NCI-H2227 treated with DMSO at 0.1 percent for 48 hours (cell line): ENCODE measurements at places on chromosomes 11 and 22.

- DNase-seq = no peak
Measured at GRCh38 chr22:40541300-40541699, 95.2 kb downstream of the MRTFA start.

- DNase-seq = no peak
Measured at GRCh38 chr11:126354631-126355323, 709 bp upstream of the ST3GAL4 start.

GRCh38 chr11:82747471-82747870 lies 13.8 kb upstream of the FAM181B start:
- no peak for DNase-seq

DNA sequence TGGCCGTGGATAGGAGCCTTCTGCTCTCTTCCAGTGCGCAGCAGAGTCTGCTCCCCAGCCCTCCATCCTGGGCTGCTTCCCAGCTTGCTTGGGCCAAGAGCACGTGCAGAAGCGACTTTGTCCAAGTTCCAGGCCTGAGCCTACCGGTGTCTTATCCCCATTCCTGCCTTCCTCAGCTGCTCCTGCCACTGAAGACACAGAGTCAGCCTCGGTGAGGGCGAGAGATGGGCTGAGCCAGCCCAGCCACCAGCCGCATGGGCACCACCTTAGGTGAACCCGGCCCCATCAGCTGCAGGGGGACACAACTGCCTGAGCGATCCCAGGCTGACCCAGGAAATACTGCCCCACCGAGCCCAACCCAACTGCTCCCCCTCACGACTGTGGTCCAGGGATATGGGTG lies 847.8 kb downstream of the TBC1D22A start:
- DNase-seq = no peak

DNA sequence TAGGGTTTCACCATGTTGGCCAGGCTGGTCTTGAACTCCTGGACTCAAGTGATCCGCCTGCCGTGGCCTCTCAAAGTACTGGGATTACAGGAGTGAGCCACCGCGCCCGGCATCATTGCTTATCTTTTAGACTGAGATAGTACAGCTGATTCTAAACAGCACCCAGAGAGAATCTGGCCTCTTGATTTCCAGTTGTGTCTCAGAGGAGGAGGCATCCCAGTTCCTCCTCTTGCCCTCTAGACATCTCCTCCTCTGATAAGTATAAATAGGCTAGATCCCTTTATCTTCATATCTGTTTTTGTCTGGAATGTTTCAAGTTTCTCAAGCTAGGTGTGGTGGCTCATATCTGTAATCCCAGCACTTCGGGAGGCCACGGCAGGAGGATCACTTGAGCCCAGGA lies 7.0 kb downstream of the MARK2 start:
- no peak for DNase-seq
